ENCODE measurements at places on chromosomes 16 and 17.

DNA sequence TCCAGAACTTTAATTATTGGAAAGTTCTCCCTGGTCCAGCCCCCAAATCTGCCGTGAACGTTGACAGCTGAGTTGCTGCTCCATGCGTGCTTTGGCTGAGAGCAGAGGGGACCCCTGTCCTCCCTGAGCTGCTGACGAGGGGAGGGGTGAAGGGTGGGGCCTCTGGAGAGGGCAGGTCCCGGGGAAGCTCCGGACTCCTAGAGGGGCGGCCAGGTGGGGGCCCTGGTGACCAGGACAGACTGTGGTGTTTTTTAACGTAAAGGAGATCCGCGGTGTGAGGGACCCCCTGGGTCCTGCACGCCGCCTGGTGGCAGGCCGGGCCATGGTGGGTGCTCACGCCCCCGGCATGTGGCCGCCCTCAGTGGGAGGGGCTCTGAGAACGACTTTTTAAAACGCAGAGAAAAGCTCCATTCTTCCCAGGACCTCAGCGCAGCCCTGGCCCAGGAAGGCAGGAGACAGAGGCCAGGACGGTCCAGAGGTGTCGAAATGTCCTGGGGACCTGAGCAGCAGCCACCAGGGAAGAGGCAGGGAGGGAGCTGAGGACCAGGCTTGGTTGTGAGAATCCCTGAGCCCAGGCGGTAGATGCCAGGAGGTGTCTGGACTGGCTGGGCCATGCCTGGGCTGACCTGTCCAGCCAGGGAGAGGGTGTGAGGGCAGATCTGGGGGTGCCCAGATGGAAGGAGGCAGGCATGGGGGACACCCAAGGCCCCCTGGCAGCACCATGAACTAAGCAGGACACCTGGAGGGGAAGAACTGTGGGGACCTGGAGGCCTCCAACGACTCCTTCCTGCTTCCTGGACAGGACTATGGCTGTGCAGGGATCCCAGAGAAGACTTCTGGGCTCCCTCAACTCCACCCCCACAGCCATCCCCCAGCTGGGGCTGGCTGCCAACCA is at the start of gene MC1R:
MC1R (plus strand) TSS at position 410 of the 895 bp plus-strand sequence; CDS start at position 807, 397 bp downstream.
- DNase-seq = no peak

GRCh38 chr16:74583926-74584666 is 22.8 kb downstream of the GLG1 start:
- DNase-seq = no peak

GRCh38 chr17:75755205-75755901 is 9.6 kb downstream of the GALK1 start:
- no peak for DNase-seq

GRCh38 chr16:88504489-88505404 is 51.7 kb downstream of the ZFPM1 start:
- DNase-seq = no peak

- no peak for DNase-seq
Measured at GRCh38 chr16:27258241-27258734, 10.3 kb downstream of the NSMCE1 start.

DNA sequence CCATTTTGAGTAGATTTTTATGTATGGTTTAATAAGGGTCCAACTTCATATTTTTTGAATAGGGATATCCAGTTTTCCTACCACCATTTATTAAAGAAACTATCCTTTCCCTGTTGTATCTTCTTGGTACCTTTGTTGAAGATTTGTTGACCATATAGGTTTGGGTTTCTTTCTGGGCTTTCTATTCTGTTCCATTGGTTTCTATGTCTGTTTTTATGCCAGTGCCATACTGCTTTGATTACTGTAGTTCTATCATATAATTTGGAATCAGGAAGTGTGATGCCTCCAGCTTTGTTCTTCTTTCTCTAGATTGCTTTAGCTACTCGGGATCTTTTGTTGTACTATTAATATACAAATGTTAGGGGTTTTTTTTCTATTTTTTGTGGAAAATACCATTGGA is 46.5 kb downstream of the PPM1E start:
- no peak for DNase-seq

- no peak for DNase-seq
Measured at GRCh38 chr16:13463619-13464018, 456.3 kb upstream of the ERCC4 start.

DNA sequence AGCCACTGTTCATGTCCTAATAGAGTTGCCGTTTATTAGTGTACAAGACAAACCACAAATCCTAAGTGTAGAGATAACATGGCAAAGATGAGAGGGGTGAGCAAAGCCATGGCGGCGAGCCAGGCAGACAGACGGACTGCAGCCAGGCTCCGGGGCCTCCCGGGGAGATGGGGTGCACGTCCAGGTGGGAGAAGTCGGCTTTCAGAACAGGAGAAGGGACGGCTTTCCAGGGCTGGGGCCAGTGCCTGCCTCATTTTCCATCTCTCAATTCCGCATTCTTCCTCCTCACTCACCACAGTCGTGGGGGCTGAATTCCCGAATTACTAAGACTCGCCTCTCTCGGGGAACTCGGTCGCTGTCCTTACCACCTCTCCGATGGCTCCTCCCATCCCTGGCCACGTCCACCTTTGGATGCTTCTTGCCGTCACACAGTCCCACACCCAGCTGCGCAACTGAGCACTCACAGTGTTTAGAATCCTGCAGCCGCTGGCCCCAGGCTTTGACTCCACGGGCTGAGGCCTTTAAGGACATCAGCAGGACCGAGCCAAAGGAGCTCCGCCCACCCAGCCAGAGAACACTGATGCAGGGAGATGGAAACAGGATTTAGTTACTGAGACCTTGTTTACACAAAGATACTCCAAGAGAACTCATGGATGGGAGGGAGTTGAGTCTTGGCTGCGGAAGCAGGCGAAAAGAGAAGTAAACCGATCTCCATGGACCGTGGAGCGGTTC is 59.7 kb downstream of the RNF112 start:
- DNase-seq = no peak

DNA sequence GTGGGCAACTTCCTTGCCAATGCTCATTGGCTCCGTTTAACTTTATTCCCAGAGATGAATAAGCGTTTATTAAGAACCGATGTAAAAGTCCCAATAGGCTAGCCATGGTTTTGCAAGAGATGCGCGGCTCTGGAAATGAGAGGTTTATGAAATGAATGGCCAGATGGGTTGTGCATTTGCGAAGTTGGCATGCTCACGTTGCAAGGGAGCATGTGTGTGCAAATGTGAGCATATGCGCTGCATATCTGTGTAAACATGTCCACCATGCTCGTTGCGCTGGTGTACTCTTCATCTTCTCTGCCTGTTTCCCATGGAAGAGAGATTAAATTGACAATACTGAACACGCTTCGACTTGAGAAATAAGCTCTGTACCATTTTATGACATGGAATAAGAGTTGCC is 848.6 kb upstream of the RBFOX1 start:
- DNase-seq = no peak

DNA sequence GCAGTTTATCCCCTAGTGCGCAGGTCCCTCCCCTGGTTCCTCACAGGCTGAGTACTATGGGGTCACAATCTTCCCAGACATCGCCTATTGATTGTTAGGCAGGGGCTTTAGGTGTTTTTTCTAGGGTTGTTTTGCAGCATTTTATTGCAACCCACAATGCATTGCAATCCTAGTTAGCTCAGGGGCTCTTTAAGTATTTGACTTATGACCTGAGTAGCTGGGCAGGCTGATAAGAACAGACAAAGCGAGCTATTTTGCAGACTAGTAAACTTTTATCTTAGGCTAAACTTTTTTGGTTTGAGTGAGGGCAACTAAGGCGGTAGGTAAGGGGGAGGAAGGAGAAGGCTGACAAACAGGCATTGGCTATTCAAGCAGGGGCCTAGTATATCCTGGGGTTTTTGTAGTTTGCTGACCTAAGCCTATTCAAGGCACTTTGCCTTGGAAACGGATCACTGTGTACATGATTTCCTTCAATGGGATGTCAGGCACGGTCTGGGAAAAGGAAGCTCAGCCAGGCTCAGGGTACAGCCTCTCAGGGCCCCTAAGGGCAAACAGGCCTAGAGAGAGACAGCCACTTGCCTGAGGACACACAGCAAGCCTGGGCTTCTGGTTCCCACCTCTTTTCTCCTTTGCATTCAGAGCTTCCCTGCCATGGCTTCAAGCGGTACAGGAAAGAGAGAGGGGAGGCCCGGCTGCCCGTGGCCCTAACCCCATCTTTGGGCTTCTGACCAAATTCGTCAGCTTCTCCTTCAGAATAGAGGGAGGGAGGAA is 6.4 kb downstream of the DRC7 start:
- DNase-seq = no peak

Measured in stimulated activated CD4-positive, alpha-beta T cell treated with anti-CD3 and anti-CD28 coated beads, Interleukin-15, amount 100 ng/mL, for 1 hour (primary cell).